ENCODE measurements at places on chromosomes 7 and 10. TPM values are rescaled to one million over a fixed set of nuclear protein-coding genes. Genes with fewer than 3 reads are reported as not detected.

Gene NAT16
- not detected for total RNA-seq

Gene UTF1
- not detected for total RNA-seq

Gene IFIT3
- 11.2 TPM for total RNA-seq

Gene LOXL4
- 5.0 TPM for total RNA-seq

Gene TMEM139
- 1.1 TPM for total RNA-seq

Gene LRRC17
- total RNA-seq, result 92.4 TPM

Gene CLCN1
- total RNA-seq, result 0.20 TPM

Gene VPS37D
- 3.6 TPM for total RNA-seq

Gene LYZL2
- not detected for total RNA-seq

Gene TDRD1
- total RNA-seq, result 0.20 TPM

DNA sequence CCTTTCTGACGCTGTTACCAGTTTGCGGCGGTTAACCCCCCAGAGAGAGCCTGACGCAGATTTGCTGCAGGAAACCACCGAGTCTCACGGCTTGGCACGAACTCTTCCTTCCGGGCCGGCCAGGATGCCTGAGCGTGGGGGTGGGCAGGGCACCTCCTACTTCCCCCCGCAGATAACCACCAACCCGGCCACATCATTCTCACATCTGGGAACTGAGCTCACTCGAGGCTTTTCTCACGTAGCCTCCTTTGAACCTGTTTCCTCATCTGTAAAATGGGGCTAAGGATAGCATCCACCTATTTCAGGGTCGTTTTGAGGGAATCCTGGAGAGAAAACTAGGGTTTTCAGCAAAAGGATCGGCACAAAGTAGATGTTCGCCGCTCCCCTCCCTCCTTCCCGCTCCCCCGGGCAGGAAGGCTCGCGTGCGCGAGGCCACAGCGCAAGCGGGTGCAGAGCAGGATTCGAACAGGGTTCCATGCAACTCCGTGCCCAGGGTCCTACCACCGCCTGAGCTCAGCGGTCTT, 23.6 kb downstream of the DDIT4 start:
- peak; percentile 40 for DNase-seq

DNA sequence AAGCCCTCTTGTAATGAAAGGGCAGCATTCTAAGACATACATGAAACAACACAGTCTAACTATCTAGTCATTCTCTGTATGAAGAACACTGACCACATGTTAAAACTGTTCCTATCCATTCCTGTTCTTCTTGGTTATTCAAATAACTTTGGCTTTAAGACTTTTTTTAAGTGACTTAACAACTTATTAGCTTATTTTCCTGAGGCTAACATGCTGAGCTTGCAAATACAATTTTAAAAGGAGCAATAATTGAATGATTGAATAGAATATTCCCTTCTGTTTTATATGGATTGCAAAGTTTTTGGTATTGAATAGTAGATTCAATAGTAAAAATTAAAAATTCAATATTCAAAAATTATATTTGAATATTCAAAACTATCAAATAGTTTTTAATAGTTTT, 92.3 kb downstream of the HTR5A start:
- no peak for DNase-seq

- DNase-seq, result no peak
Measured at GRCh38 chr7:33836797-33837355, 68.5 kb upstream of the BMPER start.

DNA sequence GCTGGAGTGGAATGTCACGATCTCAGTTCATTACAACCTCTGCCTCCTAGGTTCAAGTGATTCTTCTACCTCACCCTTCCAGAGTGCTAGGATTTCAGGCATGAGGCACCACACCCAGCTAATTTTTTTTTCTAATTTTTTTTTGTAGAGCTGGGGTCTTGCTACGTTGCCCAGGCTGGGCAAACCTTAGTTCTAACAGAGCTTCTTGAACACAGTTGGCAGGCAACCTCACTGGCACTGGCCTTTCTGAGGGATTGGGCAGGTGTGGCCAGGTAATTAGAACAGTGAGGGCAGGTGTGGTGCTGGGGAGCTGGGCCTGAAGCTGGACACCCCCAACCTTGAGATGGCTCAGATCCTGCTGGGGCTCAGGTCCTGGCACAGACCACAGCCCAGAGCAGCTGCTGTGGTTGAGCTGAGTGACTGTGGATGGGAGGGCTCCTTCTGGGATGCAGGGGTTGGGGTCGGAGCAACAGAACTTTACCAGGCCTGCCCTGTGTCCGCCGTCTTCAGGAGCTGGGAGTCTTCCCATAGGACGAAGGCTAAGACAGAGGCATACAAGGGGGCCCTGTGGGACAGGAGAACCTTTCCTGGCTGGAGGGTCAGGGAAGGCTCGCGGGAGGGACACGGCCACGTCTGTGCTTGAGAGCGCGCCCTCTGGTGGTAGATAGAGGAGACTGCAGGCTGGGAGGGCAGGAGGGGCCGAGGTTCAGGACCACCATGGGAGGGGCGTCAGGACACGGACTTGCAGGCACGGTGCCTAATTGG, 48.2 kb downstream of the COL26A1 start:
- no peak for DNase-seq

GRCh38 chr7:106021151-106022067, 58.3 kb downstream of the CDHR3 start:
- no peak for DNase-seq

DNA sequence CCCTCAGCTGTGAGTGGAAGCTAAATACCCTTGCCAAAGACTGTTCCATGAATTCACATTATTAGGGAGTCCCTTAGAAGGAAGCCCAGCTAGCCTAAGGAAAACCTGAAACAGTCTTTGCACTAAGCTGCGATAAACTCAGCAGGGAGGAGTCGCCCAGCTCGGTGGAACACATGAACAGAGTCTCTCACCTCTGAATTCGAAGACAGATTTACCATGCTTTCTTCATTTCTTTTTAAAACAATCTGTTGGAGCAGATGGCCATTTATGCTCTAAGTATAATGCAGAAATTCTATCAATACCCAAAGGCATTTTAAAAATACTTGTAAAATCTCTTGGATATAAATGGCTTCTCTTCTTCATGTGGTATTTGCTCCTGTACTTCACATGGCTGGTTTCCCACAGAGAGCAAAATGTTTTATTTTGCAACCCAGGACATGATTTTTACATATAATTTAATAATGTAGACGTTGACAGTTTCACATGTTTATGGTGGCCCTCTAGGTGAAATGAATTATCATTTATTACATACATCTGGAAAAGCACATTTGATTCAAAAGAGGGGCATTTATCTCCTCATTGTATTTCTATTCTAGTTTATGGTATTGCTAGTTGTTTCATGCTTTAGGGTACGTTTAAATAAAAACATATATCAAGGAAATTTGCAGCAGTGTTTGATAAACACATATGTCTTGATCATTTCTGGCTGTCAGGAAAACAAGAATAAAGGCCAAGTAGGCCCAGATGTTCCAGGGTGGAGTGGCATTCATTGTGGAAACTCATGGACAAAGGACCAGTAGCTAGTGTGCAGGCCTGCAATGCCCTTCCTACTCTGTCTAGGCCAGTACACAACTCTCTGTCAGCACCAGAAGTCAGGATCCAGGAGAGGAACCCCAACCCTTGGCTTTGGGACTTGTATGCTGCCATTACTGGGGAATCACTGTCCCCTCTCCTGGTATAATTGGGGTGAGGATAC, 52.2 kb downstream of the LRGUK start:
- no peak for DNase-seq

DNA sequence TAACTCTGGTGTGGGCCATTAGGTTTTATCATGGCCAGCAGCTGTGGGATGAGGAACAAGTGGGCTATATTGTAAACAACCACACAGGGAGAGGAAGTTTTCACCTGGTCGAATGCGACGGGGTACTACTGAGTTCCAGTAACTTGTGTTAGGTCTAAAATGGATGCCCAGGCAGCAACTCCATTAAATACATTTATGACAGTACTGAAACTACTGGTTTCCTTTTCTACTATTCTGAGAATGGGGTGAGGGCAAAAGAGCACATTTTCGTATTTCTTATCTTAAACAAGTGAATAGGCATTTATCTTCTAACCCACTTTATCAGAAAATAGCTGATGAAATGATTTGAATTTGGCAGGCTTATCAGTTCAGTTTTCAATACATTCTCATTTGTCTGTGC, 109.7 kb downstream of the C1GALT1 start:
- DNase-seq, result no peak

DNA sequence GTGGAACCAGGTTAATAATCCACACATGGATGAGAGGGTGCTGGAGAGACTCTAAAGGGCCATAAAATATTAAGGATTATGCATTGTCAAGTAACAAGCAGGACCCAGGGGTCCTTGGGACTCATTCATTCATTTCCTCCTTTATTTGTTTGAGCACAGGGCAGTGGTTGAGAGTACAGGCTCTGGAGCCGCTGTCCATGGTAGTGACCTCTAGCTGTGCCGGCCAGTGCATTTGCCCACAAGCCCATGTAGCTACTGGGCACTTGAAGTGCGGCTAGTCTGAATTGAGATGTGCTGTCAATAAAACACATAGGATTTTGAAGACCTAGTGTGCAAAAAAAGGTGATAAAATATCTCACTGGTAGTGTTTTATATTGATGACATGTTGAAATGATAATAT, 137.6 kb downstream of the C10orf105 start:
- no peak for DNase-seq

DNA sequence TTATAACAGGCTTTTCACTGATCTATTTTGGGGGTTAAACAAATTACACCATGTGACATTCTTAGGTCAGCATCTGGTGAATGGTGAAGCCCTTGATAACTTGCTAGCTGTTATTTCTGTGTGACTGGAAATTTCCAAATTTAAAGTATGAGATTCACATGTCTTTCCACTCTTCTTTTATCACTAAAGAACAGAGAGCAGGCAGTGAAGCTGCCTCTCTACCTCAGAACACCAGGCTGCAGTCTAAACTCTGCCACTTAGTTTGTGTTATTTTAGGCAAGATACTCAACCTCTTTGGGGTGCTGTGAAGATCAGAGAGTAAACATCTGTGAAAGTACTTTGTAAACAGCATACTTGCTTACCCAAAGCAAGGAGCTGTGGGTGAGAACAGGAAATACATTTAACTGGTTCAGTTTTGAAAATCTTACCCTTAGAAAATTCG, 15.5 kb upstream of the SP4 start:
- DNase-seq, result no peak

All from skin of body (tissue), 3 donors.